ENCODE measurements at places on chromosomes 6 and 20.

GRCh38 chr6:85362652-85363310 is 87.1 kb upstream of the NT5E start:
- no peak for DNase-seq

GRCh38 chr20:12153628-12154027 is 235.9 kb downstream of the BTBD3 start:
- no peak for DNase-seq

- DNase-seq = no peak
These were observed 10.3 kb downstream of the PREX1 start for GRCh38 chr20:48817367-48818030.

GRCh38 chr20:5835321-5835821 is 85.2 kb downstream of the SHLD1 start:
- no peak for DNase-seq
